ENCODE measurements at places on chromosomes 16 and 17.

GRCh38 chr17:38739305-38739704 lies 8.8 kb downstream of the PCGF2 start:
- no peak for DNase-seq

- no peak for DNase-seq
Observed at GRCh38 chr16:1474082-1474795, 589 bp downstream of the CLCN7 start.

DNA sequence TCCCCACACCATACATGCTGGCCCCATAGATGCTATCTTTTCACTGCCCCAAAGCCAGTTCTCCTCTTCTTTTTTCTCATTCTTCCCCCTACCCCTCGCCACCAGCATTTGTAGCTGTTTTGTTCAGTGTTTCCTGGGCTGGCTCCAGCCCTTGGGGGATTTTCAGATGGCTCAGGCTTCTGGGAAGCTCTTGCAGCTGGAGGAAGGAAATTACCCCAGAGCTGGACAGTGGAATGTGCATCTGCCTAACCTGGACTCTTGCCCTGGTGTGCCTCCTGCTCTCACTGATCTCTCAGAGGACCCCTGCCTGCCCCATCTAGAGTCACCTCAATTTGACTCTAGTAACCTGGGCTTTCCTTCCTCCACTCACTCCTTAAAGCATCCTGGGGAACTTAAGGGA lies 82.8 kb downstream of the MYH13 start:
- DNase-seq: peak; percentile 51

DNA sequence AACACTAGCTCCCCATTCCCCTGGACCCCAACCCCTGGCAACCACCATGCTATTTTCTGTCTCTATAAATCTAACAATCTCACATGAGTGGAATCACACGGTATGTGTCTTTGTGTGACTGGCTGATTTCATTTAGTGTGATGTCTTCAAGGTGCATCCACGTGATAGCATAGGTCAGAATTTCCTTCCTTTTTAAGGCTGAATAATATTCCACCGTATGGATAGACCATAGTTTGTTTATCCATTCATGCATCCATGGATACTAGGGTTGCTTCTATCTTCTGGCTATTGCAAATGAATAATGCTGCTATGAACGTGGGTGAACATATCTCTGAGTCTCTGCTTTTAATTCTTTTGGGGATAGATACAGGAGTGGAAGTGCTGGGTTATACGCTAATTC lies 43.9 kb downstream of the TMEM235 start:
- no peak for DNase-seq

DNA sequence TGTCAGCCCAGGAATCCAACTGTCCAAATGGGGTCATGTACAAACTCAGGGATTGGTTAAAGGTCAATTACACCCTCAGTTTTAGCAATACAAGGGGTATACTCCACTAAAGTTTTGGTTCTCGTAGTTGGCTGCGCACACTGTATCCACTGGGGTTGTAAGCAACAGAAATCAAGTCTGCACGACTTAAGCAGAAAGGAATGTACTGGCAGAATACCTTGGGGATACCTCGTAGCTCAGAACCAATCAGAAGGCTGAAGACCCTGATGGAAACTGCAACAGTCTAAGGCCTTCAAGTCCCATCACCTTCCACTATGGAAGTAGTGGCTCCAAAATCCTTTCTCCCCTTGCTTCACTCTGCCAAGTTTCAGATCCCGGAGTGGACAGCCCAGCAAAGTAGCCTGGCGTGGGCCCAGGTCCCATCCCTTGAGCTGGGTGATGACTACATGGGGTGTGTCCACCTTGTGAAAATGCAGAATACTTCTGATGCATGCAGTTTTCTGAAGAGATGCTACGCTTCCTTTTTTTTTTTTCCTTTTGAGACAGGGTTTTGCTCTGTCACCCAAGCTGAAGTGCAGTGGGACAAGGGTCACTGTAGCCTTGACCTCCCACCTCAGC lies 21.1 kb upstream of the RPH3AL start:
- no peak for DNase-seq

DNA sequence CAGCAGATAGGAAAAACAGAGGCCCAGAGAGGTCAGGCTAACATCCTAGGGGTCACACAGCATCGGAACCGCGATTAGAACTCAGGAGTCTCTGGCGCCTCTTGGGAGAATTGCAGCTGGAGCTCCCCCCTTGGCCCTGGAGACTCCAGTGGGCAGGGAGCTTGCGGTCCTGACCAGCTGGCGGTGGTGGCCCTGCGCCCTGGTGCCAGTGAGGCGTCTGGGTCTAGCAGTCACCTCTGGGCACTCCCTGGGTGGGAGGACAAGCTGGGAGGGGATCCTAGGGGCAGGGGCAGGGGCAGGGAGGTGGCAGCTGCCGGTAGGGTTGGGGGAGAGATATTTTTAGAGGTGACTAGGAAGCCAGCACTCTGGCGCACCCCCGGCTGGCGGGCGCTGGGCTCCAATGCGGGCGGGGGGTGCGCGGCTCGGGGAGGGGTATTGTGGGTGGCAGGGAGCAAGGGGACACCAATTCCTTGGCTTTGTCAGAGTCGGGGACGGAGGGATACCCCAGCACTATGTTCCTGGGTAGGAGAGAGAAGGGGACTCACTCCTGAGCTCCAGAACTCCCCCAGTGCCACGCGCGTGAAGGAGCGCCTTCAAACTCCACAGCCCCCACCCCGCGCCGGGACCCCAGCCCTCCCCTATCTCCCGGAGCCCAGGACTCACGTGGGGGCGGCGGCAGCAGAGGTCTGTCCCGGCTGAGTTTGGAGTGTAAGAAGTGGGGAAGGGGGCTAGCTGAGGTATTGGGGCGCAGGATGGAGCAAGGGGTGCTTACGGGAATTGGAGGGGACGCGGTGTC lies 584 bp downstream of the PHOSPHO1 start:
- DNase-seq: no peak

DNA sequence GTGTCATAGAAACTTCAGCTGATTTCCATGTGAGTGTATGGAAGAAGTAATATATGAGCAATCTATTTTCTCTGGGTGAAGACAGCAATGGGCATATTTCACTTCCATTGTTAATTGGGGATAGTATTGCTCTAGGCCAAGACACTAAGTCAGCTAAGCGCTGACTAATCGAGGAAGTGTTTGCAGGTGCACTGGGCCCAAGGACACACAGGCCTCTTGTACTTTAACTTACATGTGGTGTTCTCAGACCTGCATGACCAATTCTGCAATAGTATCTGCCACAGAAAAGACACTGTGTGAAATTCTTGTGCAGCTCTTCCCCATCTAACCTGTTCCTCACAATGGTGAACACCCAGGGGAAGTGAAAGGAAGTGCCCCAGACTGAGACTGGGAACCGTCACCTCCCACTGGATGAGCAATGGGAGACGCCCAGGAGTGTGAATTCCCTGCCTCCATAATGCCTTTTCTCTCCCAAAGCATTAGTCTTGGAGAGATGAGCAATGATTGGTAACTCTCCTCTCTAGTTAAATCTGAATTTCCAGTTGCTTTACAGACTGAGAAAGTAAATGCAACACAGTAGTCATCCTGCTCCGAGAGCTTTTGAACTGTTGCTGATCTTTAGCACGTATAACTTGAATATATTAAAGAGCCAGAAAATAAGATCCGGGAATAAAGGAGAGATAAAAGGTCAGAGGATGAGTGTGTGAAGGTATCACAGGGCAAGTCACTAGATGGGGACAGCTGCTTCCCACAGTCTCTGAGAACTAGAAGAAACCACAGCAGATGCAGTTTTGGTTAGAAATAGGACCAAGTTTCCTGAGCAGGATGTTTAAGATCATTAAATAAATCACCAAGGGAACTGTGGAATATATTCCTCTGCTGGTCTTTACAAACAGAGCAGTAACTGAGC lies 82.6 kb downstream of the CDK5R1 start:
- DNase-seq: peak; percentile 19

- no peak for DNase-seq
Observed at GRCh38 chr16:54477714-54478113, 191.1 kb upstream of the IRX3 start.

- DNase-seq: no peak
Observed at GRCh38 chr17:40352237-40352778, 12.2 kb downstream of the GJD3 start.

DNA sequence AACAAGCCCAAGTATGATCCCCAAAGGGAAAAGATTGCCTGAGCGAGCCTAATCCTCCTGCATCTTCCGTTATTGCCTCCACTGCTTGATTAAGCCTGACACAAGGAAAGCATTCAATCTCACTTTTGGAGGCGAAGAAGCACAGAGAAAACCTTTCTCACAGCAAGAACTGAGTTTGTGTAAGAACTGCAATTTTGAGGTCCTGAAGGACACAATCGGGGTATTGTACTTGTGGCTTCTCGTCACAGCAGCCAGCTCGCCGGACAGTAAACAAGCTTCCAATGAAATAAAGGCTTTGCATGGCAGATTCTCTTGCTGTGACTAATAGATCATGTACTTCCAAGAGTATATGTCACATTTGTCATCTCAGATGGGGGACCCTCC lies 18.7 kb upstream of the FOXF1 start:
- DNase-seq: no peak

- DNase-seq: peak; percentile 87
Observed at GRCh38 chr17:64658931-64659330, 3.2 kb downstream of the SMURF2 start.
